Stimulated activated CD8-positive, alpha-beta memory T cell treated with anti-CD3 and anti-CD28 coated beads, Interleukin-4, amount 100 ng/mL, for 4 hours (primary cell): ENCODE measurements at places on chromosomes 13 and 19.

- no peak for DNase-seq
Measured at GRCh38 chr13:111626371-111627305, 306.2 kb downstream of the TEX29 start.

DNA sequence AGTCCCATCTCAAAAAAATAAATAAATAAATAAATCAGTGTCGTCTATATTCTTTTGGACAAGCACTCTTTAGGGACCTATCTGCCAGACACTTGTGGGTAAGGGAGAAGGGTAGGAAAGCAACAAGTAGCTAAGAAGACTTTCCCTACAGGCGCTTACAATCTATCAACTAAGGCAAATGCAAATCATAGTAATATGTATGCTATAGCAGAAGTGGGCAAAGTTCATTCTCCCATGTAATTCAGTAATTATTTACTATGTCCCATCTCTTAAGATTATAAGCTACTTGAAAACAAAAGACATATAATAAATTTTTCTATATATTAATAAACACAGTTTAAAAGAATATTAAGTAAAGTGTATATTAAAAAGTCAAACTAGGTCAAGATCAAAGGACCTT lies 16.5 kb downstream of the ELF1 start:
- no peak for DNase-seq

- no peak for DNase-seq
Measured at GRCh38 chr19:30626626-30626966, 254.4 kb downstream of the ZNF536 start.

DNA sequence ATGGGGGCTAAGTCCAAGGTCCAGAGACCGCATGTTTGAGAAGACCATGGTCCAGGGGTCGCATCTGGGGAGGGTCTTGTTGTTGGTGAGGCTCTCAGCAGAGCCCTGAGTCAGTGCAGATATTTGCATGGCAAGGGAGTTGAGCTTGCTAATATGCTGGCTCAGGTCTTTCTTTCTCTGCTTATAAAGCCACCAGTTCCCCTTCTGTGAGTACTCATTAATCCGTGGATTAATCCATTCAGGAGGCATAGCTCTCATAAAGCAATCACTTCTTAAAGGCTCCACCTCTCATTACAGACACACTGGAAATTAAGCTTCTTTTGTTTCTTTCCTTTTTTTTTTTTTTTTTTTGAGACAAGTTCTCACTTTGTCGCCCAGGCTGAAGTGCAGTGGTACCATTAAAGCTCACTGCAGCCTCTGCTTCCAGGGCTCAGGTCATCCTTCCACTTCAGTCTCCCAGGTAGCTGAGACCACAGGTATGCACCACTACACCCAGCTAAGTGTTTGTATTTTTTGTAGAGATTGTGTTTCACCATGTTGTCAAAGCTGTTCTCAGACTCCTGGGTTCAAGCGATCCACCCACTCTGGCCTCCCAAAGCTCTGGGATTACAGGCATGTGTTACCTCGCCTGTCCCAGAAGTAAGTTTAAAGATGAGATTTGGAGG lies 216.4 kb downstream of the SLITRK5 start:
- no peak for DNase-seq

GRCh38 chr13:28618230-28618994 lies 40.5 kb upstream of the POMP start:
- DNase-seq = no peak

DNA sequence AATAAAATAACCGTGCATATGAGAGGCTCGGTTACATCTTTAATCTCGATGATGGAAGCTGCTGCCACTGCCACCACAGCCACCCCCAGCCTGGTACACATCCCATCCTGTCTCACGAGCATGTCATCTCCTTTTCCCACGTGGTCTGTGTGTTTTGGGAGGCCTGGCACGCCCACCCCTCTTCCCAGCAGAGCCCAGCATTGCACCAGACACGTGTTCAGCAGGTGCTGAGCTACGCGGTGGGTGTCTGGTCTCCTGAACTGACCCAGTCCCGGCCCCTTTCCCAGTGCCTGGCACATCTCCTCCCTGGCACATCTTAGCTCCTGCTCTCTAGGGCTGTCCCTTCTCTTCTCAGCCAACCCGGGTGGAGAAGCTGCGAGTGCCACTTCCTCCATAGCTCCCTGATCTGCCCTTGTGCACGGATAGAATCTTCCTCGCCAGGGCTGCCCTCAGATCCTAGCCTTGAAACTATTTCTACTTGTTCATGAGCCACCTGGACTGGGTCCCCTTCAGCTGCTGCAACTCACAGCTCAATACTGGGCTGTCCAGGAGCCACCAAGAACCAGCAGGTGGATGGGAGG lies 36.8 kb upstream of the ZNF536 start:
- DNase-seq = no peak

GRCh38 chr13:103299079-103299478 lies 232.9 kb upstream of the SLC10A2 start:
- DNase-seq = no peak

- DNase-seq = no peak
Measured at GRCh38 chr19:45403272-45403671, 1.6 kb downstream of the PPP1R13L start.

DNA sequence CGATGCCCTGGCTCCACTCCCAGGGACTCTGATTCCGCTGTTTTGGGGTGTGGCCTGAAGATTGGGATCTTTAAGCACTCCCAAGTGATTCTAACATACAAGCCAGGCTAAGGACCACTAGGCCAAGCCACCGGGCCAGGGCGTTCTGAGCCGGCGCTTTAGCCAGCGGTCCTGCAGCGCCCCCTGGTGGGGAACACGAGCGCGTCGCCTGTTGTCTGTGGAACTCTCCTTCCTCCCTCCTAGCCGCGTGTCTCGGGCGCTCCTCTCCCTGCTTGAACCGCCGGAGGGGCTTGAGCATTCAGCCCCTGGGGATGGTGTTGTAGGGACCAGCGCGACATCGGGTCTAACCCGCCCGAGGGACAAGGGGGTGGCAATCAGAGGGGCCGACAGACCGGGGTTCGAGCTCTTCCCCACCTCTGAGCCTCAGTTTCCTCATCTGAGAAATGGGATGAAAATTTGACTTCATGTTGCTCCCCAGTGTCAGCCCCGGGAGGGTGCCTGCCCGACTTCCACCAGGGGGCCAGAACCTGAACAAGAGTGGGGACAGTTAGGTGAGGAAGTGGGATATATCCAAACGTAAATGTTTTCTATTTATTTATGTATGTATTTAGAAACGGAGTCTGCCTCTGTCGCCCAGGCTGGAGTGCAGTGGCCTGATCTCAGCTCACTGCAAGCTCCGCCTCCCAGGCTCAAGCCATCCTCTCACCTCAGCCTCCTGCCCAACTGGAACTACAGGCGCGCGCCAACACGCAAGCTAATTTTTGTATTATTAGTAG lies 18.0 kb upstream of the PNMA8B start:
- peak; percentile 74 for DNase-seq

DNA sequence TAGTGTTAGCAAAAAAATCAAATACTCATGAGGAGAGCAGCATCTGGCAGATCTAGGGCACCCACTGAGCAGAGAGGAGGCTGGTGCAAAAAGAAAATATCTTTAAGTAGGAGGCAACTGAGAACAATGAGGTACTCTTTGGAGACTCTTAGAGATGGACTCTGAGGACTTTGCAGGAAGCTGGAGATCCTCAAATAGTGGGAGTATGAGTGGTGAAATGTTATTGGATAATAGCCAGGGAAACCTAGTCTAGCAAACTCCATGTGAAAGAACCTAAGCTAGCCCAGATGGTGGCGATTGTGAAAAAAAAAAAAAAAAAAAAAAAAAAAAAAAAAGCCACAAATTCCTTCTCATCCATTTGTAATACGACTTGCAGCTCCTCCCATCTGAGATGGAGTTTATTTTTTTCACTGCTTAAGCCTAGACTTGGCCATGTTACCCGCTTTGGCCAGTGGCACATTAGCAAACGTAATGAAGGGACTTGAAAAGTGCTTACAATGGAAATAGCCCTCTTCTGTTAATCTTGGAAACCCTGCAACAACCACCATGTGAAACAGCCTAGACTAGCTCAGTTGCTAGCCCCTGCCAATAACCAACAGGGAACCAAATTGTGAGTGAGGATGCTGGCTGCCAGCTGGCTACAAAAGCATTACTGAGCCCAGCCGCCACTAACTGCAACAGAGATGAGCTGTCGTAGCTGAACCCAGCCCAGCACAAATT lies 476.2 kb downstream of the KLF12 start:
- DNase-seq = no peak

GRCh38 chr19:7000333-7000732 lies 20.9 kb downstream of the MBD3L2B start:
- DNase-seq = no peak

DNA sequence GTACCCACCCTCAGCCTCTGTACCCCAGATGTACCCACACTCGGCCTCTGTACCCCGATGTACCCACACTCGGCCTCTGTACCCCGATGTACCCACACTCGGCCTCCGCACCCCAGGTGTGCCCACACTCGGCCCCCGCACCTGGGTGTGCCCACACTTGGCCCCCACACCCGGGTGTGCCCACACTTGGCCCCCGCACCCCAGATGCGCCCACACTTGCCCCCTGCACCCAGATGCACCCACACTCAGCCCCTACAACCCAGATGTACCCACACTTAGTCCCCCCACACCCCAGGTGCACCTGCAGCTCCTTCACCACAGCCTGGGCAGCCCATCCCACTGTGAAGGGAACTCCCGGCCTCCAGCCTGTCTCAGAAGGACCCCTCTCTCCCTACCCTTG lies 69.7 kb downstream of the PEX11G start:
- no peak for DNase-seq

GRCh38 chr19:31501427-31502195 lies 152.4 kb upstream of the TSHZ3 start:
- no peak for DNase-seq

GRCh38 chr19:14138576-14139265 lies 2.3 kb upstream of the ASF1B start:
- DNase-seq = no peak

DNA sequence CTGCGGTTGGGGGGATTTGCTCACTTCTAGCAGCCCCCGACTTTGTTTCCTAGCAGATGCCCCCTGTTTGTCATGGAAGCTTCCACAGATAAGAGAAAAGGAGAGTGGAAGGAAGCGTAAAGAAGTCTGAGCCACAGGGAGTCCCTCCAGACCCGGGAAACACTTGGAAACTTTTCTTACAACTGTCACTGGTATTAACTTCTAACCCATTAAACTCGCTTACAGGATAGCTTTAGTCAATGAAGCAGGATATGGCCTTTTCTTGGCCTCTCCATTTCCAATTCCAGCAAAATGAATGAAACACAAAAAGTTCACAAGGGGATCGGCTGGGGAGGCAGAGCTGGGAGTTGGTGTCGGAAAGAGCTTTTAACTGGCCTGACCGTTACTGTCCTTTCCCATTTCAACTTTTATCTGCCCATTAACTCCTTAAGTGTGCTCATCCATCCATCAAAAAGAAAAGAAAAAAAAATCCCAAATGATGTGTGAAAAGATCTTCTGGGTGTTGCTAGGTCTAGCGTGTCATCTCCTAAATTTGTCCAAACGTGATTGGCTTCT lies 231.9 kb upstream of the ARGLU1 start:
- no peak for DNase-seq

GRCh38 chr13:104779311-104779993 lies 1713.2 kb upstream of the SLC10A2 start:
- no peak for DNase-seq

DNA sequence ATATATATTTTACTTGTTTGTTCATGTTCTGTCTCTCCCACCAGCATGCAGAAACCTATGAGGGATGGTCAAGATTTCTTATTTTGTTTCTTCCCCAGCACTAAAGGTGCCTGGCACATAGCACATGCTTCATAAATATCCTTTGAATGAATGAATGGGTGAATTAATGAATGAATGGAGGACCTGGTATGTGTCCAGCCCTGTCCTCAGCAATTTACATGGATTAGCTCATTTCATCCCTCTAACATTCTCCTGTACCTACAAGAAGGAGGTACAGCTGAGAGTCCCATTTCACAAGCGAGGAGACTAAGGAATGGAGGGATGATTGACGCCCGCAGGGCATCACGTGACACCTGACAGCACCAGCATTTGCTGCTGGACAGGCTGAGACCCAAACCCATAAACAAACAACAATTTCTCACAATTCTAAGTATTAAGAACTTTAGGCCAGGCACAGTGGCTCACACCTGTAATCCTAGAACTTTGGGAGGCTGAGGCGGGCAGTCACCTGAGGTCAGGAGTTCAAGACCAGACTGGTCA lies 6.8 kb upstream of the BCAT2 start:
- no peak for DNase-seq

- no peak for DNase-seq
Measured at GRCh38 chr13:99442273-99442895, 58.9 kb upstream of the TM9SF2 start.

GRCh38 chr19:47430041-47430802 lies 10.9 kb upstream of the MEIS3 start:
- no peak for DNase-seq

DNA sequence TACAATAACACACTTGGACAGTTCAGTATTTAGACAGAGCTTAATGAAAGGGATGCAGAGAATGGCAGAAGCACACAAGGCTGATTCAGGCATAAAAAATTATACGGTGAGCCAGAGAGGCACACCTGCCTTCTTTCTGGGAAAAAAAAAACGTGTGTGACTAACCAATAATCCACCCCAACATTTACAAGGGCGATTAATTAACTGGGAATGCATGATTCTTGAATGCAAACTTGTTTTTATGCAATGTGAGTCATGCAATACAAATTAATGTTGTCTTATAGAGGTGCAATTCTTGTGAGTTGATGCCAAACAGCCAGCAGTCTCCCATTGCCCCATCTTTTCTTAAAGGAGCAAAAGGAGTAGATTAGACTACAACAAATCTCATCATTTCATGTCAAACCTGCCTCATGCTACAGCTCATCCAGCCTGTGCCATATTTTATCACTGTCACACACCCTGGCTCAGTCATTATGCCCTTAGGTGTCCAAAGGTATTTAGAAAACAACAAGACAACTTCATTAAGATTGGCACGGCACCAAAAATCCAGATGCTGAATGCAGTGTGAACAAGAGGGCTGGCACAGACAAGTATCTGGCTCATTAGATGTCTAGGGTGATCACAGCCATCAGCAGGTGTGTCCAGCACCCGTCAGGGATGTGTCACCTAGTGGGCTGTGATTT lies 721.1 kb downstream of the EFNB2 start:
- no peak for DNase-seq

DNA sequence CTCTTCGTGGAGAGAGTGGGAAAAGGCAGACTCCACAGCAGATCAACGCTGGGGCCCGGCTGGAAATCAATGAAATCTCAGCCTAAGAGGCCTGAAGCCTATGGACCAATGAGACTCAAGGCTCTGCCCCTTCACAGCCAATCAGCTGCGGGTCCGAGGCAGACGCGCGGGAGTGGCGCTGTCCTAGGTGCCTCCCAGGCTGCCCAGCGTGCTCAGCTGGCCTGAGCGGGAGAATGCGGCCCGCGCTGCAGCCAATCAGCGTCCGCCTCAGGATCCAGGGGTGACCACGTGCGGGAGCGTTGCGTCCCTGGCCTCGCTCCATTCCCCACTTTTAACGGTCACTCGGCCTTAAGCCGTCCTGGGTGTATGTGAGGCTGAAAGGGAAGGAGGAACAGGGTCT lies at the start of gene ZBTB32:
Gene ZBTB32 (plus strand): TSS at position 341 of the 400 bp plus-strand sequence. CDS start 10,069 bp downstream, outside the sequence.
- DNase-seq = no peak

GRCh38 chr19:15072930-15073647 lies 8.9 kb upstream of the OR1I1 start:
- no peak for DNase-seq
